ENCODE measurements at places on chromosomes 6 and 20.

GRCh38 chr6:39867592-39867991 lies 66.7 kb downstream of the MOCS1 start:
- DNase-seq, result no peak

- DNase-seq, result no peak
Measured at GRCh38 chr6:168148231-168148849, 69.3 kb upstream of the FRMD1 start.

DNA sequence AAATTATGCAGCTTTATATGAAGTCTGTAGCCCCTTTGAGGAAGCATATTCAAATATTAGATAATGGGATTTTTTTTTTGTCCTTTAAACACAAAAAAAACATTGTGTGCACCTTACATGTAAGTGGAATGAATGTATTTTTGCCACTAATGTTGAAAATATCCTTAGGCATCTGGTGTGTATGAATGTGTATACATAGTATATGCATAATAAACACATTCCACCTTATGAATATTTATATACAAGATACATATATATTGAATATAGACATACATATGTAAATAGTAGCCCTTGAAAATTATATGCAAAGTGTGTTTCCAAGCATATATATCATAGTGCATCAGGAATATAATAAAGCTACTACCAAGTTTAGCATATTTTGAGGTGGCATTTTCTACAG lies 94.8 kb downstream of the SOBP start:
- DNase-seq, result no peak

- no peak for DNase-seq
Measured at GRCh38 chr20:48843057-48843806, 15.4 kb upstream of the PREX1 start.

DNA sequence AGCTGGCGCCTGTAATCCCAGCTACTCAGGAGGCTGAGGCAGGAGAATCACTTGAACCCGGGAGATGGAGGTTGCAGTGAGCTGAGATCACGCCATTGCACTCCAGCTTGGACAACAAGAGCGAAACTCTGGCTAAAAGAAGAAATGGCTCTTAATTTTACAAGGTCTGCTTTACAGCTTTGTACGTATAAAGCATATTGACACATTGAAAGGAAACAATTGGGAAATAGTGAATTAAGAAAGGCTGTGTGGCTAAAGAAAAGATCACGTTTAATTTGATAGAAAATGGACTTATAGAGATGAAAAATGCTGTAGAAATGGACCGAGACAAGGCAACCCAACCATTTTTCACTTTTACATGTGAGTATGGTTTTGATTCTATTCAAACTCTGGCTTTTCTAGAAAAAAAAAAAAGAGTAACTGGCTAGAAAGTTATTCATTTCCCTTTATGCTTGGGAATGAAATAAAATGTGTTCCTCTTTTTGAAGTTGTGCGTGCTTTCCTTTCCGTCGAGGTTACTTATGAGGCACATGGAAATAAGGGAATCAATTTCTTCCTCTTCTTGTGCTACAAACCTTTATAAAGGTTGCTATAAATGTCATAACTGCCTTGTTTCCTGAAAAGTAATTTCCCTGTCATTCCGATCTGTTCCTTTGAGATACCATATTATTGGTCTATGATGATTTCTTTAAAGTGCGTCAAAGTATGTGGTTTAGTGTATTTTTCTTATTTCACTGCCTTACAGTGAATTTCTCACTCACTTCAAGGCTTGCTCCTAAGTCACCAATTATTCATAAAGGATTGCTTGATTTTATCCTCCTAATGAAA lies 29.4 kb downstream of the PFDN4 start:
- DNase-seq, result no peak

DNA sequence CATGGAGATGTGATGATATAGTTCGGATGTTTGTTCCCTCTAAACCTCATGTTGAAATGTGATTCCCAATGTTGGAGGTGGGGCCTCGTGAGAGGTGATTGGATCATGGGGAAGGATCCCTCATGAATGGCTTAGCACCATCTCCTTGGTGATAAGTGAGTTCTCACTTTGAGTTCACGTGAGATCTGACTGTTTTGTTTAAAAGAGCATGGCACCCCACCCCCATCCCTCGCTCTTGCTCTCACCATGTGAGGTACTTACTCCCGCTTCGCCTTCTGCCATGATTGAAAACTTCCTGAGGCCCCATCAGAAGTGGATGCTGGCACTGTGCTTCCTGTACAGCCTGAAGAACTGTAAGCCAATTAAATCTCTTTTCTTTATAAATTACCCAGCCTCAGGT lies 10.9 kb downstream of the SLC32A1 start:
- DNase-seq, result no peak

DNA sequence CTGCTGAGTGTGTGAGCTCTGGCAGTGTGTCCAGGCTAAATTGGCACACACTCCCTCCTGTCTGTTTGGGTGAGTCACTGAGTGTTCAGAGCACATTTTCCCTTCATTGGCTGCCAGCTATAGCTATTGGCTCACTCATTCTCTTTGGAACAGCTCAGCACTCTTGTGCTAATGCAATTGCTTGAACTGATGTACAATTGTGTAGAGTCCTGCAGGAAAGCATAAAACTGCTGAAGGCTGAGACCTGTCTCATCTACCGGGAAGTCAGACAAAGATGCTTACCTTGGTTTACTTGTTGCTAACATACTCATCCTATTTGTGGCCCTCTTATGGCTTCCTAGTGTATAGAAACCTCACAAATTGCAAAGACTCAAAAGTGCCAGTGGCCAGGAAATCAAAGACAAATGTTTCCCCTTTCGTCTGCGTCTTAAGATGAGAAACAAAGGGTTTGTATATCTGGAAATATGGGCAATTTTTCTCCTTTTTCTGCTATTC lies 351.0 kb downstream of the BCKDHB start:
- no peak for DNase-seq

- no peak for DNase-seq
Measured at GRCh38 chr6:32665661-32666060, 796 bp downstream of the HLA-DQB1 start.
